NCI-H2029 (cell line): ENCODE measurements at places on chromosomes 1 and 21.

DNA sequence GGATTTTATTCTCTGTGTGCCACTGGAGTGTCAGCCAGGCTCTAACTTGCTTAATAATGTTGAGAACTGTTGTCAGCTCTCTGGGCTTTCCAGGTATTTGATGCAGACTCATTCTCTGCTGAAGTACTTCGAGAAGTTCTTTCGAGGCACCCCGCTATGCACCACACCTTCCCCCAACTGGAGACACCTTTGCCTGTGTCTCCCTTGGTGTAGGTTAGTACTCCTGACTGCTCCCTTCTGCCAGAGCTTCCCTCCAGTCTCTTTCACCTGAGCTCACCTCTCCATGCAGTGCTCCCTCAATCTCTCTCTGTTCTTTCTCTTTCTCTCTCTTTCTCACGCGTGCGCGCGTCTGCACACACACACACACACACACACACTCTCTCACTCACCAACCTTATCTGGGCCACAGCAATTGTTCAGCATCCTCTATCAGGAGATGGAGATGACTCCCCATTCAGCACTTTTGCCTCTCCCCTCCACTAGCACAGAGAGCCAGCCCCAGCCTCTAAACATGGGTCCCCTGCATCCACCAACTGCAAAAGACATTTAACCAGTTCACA is 14.0 kb upstream of the MGST3 start:
- DNase-seq: no peak

DNA sequence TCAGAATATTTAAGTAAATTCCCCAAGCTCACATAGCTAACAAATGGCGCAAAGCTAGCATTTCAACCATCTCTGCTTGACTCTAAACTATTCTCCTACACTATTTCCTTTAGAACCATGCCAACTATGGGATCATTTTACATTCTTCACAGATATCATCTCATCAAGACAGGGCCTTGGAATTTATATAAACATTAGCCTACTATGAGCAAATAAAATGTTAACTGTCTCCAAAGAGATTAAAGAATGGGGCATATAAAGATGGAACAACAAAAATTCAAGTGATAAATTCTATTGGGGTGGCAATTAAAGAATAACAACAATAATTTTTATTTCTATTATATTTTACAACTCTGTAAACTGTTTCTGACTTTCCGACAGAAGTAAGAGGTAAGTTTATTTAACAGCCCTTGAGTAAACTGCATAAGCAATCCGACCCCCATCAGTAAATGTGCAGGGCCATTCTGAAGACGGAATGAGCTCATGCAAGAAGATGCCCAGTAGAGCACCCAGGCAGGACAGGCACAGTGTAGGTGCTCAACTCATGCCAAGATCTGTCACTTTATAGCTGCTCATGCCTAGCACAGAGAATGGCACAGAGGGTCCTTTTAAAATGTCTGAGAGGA is 261.9 kb downstream of the VAV3 start:
- DNase-seq: no peak

DNA sequence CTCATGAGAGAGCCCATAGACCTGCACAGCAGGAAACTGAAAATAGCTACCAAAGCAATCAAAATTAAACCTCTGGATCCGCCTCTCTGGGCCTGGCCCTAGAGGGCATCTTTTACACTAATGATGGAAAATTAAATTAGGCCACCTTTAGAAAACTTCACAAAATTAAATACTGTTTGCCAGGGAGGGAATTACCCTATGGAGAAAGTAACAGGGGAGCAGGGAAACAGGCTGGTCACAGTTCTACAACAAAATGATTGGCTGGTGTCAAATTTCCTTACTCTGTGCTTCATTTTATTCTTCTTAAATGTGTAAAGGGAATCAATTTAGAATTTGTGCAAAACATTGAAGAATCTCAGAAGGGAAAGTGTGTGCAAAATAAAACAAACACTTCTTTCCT is 62.4 kb downstream of the SPATA46 start:
- no peak for DNase-seq

DNA sequence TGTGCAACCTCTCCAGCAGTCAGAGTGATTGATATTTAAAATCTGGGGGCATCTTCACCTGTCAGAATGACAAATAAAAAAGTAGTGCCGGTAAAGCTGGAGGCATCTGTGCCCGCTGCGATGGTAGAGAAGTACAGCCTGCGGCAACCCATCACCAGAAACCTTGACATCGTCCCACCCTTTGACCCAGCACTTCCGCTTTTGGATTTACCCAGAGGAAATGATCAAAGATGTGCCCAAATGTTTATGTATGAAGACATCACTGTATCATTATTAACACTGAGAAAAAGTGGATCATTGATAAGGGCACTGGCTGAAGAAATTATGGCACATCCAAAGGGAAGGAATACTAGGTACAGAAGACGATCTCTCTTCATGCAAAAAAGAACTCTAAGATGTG is 96.0 kb downstream of the PGBD5 start:
- no peak for DNase-seq

DNA sequence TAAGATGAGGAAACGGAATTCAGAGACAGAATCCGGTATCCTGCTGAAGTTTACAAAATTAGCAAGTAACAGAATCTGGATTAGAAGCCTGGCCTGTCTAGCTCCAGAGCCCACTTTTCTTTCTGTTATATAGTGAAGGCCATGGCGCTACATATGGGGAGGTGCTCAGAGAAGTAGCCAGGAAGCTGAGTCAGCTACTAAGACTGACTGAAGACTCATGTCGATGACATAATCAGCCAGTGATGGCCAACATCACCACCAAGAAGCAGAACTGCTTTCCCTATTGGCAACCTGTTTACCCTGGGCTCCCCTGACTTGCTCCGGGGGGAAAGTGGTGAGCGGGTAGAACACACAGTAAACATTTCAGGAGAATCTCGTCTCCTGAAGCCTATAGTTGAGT is 18.8 kb downstream of the LRRC52 start:
- no peak for DNase-seq
